Activated CD4-positive, alpha-beta memory T cell treated with anti-CD3 and anti-CD28 coated beads, Interleukin-2, amount 10 ng/mL, durations not matched to agents 7 days and 5 days (primary cell): ENCODE measurements at places on chromosomes 7 and 10.

DNA sequence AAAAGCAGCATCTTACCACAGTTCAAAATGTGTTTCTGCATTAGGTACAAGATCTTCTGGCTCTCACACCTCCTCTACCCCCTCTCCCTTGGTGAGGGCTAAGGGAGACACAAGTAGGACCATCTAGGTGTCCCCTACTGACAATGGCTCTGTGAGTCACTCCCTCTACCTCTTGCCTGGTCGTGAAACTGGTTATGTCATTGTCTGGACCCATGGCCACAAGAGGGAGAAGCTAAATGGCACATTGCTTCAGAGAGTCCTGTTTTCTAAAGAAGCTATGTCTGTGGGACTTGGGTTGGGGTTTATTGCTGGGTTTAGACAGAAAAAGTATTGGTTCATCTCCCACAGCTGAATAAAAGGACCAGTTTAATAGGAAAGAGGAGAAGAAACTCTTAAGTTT lies 4.0 kb upstream of the PLXNA4 start:
- no peak for DNase-seq
- no peaks in the 10 kb centered on the region for H3K36me3 ChIP-seq
- peaks cover 12% of the 10 kb centered on the region for H3K4me1 ChIP-seq
- peaks cover 41% of the 10 kb centered on the region for H3K27me3 ChIP-seq
- no peak overlapping the region for H3K27ac ChIP-seq

- no peak overlapping the region for H3K27ac ChIP-seq
- no peaks in the 10 kb centered on the region for H3K4me1 ChIP-seq
- H3K4me3 ChIP-seq = no peak overlapping the region
- H3K27me3 ChIP-seq = no peaks in the 10 kb centered on the region
Observed at GRCh38 chr10:116082206-116082605, 190.8 kb downstream of the GFRA1 start.

DNA sequence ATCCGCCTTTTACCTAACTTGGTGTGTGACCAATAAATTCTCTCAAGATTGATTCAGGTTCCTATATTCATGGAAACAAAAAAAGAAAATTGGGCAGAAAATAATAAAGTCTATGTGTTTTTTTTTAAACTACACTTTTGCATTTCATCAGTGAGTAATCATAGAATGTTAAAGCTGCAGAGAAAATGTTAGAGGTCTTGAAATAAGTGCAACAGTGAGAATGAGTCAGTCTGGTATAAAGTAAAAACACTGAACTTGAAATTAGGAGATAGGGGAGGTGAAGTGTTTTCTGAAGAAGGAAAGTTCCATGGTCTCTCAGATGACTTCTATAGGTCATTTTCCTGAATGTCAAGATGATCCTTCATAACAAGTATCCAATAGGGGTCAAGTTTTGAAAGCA lies 202.6 kb upstream of the NRP1 start:
- no peak for DNase-seq
- no peaks in the 10 kb centered on the region for H3K36me3 ChIP-seq

DNA sequence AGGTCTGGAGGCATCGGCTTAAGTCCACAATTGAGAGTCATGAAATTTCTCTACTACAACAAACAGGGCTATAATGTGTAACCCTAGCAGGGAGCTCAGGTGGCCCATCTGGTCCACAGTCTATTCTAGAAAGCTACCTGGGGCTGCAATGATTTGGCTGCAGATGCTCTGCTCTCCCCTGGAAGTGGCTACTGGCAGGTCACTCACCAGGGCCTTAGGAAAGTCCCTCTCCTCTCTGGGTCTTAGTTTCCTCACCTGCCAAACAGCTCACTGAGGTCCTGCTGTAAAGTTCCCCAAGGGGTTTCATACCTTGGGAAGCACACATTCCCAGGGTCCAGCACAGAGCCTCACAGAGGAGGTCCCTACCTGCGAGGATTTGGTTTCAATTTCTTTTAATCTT lies 2.5 kb downstream of the IGFBP3 start:
- H3K4me3 ChIP-seq = peak overlapping the region; percentile 22
- H3K4me1 ChIP-seq = peaks cover 60% of the 10 kb centered on the region

DNA sequence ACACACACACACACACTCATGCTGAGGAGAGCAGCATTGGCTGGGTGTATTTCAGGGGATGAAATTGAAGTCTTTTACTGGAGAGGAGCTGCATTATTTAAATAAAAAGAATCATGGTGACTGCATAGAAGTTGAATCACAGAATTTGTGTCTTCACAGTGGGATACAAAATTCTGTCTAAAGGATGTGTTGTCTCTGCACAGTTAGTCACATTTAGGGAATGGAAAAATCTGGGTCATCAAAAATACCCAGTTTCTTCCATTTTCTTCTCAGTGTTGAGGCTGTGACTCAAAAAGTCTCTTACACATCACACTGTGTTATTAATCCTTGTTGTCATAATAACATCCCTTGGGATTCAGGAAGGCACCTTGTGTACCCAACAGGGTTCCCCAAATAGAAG lies 10.9 kb downstream of the PAPSS2 start:
- H3K27me3 ChIP-seq = peaks cover 5% of the 10 kb centered on the region
- no peak overlapping the region for H3K4me3 ChIP-seq
- H3K4me1 ChIP-seq = no peaks in the 10 kb centered on the region
- H3K27ac ChIP-seq = no peak overlapping the region

- DNase-seq = no peak
- peaks cover 9% of the 10 kb centered on the region for H3K4me1 ChIP-seq
- no peak overlapping the region for H3K27ac ChIP-seq
- H3K4me3 ChIP-seq = no peak overlapping the region
Observed at GRCh38 chr7:29161231-29161630, 14.9 kb upstream of the CPVL start.

GRCh38 chr7:113548561-113548960 lies 370.2 kb downstream of the PPP1R3A start:
- no peak for DNase-seq
- no peaks in the 10 kb centered on the region for H3K4me1 ChIP-seq
- H3K27me3 ChIP-seq = no peaks in the 10 kb centered on the region

DNA sequence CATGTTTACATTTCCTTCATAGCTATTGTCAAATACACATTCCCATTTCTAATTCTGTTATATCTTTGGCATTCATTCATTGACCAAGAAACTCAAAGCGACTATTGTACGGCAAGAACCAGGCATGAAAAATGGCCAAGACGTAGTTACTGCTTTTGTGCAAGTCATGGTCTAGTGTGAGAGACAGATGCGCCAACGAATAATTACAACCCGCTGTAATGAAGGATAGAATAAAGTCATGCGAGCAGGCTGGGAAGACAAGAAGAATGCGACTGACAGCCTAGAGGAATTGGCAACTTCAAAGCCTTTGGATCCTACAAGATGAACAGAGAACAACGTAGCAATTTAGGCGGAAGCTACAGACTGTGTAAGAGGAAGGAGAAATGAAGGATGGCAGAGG lies 221.2 kb downstream of the CALN1 start:
- H3K27ac ChIP-seq = no peak overlapping the region
- no peak for DNase-seq
- no peak overlapping the region for H3K4me3 ChIP-seq
- H3K4me1 ChIP-seq = no peaks in the 10 kb centered on the region
- no peaks in the 10 kb centered on the region for H3K36me3 ChIP-seq

- H3K27ac ChIP-seq = no peak overlapping the region
- H3K4me1 ChIP-seq = peaks cover under 1% of the 10 kb centered on the region
- no peaks in the 10 kb centered on the region for H3K36me3 ChIP-seq
Observed at GRCh38 chr10:96507044-96507443, 6.7 kb downstream of the TLL2 start.

DNA sequence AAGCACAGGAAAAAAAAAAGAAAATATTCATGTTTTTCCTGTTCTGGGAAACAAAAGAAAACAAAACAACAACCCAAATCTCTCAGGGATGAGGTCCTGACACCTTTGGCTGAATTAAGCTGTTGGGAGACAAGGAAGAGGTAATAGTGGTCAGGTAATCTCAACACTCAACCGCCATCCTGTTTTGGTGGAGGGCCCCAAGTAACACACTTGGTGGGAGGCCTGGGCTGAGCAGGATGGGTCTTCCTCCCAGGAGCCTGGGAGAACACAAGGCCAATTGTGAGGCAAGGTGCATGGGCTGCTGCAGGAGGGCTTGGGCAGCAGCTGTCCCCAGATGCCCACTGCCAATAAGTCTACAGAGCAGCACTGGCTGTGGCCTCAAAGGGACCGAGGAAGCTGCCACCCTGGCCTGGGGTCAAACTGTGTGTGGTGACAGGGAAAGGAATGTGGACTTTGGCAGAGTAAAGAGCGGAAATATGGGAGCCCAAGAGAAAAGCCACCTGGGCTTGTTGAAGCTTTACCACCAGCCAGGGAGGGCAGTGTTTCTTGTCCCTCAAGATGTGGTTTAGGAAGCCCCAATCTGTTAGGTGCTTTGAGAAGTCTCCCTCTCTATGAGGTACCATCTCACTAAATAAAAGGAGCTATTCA lies 93.5 kb upstream of the SLC25A13 start:
- no peak for DNase-seq
- H3K36me3 ChIP-seq = no peaks in the 10 kb centered on the region
- peaks cover 8% of the 10 kb centered on the region for H3K27me3 ChIP-seq
- no peaks in the 10 kb centered on the region for H3K4me1 ChIP-seq
- H3K27ac ChIP-seq = no peak overlapping the region

- H3K36me3 ChIP-seq = peaks cover 67% of the 10 kb centered on the region
- H3K27me3 ChIP-seq = no peaks in the 10 kb centered on the region
- no peak for DNase-seq
- H3K4me1 ChIP-seq = no peaks in the 10 kb centered on the region
- no peak overlapping the region for H3K27ac ChIP-seq
Observed at GRCh38 chr7:65971021-65971420, 11.0 kb downstream of the GUSB start.

GRCh38 chr7:156780724-156781455 lies 112.1 kb downstream of the LMBR1 start:
- H3K4me1 ChIP-seq = peaks cover 46% of the 10 kb centered on the region
- H3K27me3 ChIP-seq = no peaks in the 10 kb centered on the region
- no peak overlapping the region for H3K4me3 ChIP-seq
- peak overlapping the region; percentile 33 for H3K27ac ChIP-seq

DNA sequence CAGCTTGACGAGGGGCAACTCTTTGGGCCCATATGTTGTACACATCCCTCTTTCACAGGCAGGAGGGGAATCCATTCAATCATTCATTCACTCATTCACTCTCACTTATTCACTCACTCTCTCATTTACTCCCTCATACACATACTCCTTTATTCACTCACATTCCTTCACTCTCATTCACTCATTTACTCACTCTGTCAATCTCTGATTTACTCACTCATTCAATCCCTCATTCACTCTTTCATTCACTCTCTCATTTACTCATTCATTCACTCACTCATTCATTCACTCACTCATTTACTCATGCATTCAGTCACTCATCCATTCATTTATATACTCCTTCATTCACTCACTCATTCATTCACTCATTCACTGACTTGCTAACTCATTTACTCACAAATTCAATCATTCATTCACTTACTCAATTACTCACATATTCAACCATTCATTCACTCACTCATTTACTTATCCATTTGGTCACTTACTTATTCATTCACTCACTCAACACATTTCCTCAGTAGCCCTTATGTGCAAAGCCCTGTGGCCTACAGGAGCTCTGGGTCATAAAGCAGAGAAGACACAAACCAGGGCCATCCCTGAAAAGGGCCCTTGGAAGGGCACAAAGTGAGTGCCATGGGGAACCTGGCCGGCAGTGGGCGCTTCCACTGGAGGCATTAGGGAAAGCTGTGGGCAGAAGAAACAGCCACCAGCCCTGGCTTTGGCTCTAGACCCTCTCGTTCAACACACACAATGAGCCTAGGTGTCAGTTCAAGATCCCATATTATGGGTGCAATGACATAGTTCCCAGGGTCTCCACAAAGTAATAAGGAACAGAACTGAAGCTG lies 26.0 kb downstream of the HIP1 start:
- H3K36me3 ChIP-seq = peaks cover 8% of the 10 kb centered on the region
- peaks cover 19% of the 10 kb centered on the region for H3K27me3 ChIP-seq
- DNase-seq = no peak
- H3K4me3 ChIP-seq = no peak overlapping the region
- H3K27ac ChIP-seq = no peak overlapping the region
- H3K4me1 ChIP-seq = peaks cover 4% of the 10 kb centered on the region

DNA sequence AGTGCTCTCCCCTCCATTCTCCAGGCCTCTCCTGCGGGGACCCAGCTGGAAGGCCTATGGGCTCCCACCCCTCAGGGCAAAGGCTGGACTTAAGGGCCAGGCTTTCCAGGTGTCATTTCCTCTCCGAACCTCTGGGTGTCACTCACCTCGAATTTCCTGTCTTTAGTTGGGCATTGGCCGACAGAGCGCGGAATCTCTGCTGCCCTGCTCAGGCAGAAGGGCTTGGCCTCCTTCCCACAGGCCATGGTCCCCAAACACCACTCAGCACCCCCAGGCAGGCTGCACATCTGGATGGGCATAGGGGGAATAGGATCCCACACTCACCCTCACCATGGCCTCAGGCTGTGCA lies 212.9 kb downstream of the CCSER2 start:
- H3K27me3 ChIP-seq = peaks cover 16% of the 10 kb centered on the region
- no peak overlapping the region for H3K27ac ChIP-seq
- peak overlapping the region; percentile 25 for H3K4me3 ChIP-seq
- DNase-seq = no peak
- peaks cover 10% of the 10 kb centered on the region for H3K4me1 ChIP-seq
- no peaks in the 10 kb centered on the region for H3K36me3 ChIP-seq

- H3K4me1 ChIP-seq = peaks cover 4% of the 10 kb centered on the region
- H3K36me3 ChIP-seq = peaks cover 4% of the 10 kb centered on the region
- H3K27me3 ChIP-seq = peaks cover 4% of the 10 kb centered on the region
- no peak overlapping the region for H3K27ac ChIP-seq
- DNase-seq = no peak
- H3K4me3 ChIP-seq = no peak overlapping the region
Observed at GRCh38 chr10:133465191-133465949, 11.6 kb downstream of the SCART1 start.

- H3K4me3 ChIP-seq = no peak overlapping the region
- no peak for DNase-seq
- H3K4me1 ChIP-seq = no peaks in the 10 kb centered on the region
- H3K36me3 ChIP-seq = no peaks in the 10 kb centered on the region
- H3K27me3 ChIP-seq = no peaks in the 10 kb centered on the region
- H3K27ac ChIP-seq = no peak overlapping the region
Observed at GRCh38 chr7:71488308-71488707, 356.4 kb downstream of the GALNT17 start.

DNA sequence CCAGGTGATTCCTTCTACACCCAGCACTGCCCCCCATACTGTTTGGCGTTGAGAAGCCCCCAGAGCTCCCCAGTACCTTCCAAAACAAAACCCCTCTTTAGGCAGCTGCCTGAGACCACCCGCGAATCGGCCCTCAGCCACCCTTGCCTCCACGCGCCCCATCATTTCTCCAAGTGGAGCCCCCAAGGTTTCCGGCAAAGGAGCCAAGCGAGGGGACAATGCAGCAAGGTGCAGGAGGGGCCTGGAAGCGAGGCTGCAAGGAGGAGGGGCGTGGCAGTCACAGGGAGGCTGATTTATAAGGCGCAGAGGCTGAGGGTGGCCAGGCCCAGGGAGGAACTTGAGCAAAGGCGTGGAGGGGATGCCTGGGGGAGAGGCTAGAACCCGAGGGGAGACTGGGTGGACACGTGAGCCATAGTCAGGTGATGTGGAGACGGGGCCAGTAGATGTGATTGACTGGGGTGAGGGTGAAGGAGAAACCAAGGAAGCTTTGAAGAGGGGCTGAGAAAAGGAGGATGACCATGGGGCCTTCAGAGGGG lies 16.2 kb downstream of the SLC29A3 start:
- no peaks in the 10 kb centered on the region for H3K27me3 ChIP-seq
- H3K4me3 ChIP-seq = no peak overlapping the region
- H3K36me3 ChIP-seq = no peaks in the 10 kb centered on the region
- no peaks in the 10 kb centered on the region for H3K4me1 ChIP-seq
- DNase-seq = no peak

- H3K4me3 ChIP-seq = no peak overlapping the region
- H3K4me1 ChIP-seq = no peaks in the 10 kb centered on the region
- no peak for DNase-seq
- no peak overlapping the region for H3K27ac ChIP-seq
Observed at GRCh38 chr7:141342621-141343408, 208.4 kb upstream of the AGK start.
